ENCODE measurements at places on chromosomes 7 and 10. TPM values are rescaled to one million over a fixed set of nuclear protein-coding genes. Genes with fewer than 3 reads are reported as not detected.

MOGAT3 gene
- not detected for total RNA-seq

PILRA gene
- total RNA-seq, result 0.38 TPM

- no peak for DNase-seq
Observed at GRCh38 chr7:10913457-10913856, 60.2 kb upstream of the PHF14 start.

DNA sequence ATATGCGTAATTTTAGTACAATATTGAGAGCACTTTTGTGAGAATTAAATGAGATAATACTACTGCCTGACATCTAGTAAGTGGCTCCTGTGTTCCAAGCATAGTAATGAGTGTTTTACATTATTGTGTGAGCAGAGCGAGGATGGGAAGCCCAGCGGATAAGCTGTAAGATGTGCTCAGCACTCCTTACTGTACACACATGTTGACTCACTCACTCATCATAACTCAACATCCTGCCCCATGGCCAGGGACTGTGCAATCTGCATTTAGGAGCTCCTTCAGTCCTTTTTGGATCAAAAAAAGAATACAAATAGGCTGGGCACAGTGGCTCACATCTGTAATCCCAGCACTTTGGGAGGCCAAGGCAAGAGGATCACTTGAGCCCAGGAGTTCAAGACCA is 72.9 kb upstream of the NEBL start:
- DNase-seq, result no peak

GRCh38 chr7:92639213-92639896 is 49.2 kb upstream of the FAM133B start:
- no peak for DNase-seq

DNA sequence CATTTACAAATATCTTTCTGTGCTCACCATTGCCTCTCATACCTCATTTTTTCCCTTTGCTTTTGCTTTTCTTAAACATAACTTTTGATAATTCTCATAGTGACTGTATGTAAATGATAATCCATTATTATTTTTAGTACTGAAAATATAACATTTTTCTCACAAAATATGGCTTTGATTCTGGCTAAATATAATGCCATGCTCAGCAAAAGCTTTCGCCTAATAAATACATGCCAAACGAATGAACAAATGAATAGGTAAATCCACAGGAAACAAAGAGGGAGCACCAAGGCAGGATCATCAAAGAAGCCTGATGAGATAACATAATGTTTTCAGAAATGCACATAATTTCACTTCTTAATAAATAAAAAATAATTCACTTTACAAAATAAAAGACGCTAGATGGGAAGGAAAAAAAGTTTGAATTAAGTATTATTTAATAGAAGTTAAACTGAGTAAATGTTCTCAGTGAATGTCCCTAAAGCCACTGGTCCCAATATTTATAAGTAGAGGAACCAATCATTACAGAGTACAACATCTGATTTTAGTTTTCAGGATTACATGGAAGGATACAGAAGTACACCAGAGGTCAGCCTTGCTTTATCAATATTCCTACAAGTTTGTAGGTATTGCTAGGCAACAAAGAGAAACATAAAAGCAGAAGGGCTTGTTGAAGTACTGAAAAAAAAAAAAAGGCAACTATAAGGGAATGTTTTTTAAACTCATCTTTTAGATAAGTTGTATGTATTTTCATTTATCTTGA is 52.3 kb downstream of the RNLS start:
- no peak for DNase-seq

- DNase-seq, result no peak
Observed at GRCh38 chr7:73438547-73439409, 5.2 kb downstream of the FZD9 start.

All from activated T-cell treated with anti-CD3 and anti-CD28 coated beads, Interleukin-2, amount 50 U/mL, for 4 hours (primary cell).